ENCODE measurements at places on chromosomes 2 and 18.

DNA sequence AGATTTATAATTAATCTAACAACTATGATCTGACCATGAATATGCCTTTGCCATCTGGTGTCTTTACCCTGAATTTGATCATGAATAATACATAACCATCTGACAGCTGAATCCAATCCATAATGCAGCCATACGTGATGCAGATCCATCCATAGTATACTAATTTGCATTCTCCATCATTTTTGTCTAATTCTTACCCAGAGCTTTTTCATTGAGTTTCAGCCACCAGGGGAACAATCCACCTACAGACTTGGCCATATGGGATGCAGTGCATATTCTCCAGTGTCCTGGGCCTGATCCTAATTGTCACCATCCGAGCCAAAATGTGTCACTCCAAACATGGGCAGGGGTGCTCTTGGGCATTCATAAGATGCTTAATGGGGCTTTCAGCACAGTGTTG lies 227.2 kb upstream of the CRIM1 start:
- no peak for DNase-seq

GRCh38 chr2:223585666-223586065 lies 16.5 kb downstream of the SCG2 start:
- DNase-seq, result no peak

- DNase-seq, result no peak
These were observed 21.7 kb upstream of the PHLPP1 start for GRCh38 chr18:62693659-62694058.

DNA sequence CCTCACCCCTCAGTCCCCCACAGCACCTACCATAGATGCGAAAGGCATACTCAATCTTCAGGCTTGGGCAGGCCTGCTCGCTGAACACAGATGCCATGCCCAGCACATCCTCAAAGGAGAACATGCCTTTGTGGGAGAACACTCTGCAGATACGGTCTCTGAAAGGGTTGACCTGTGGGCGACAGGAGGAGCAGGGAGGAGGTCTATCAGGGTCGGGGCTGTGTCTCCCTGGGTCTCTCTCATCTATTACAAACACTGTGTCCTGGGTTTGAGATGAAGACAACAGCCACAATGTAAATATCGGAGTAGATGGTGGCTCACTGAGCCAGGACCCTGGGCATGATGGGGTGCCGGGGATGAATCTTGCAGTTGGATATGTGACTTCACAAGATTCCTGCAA lies 46.0 kb downstream of the CIB4 start:
- no peak for DNase-seq

DNA sequence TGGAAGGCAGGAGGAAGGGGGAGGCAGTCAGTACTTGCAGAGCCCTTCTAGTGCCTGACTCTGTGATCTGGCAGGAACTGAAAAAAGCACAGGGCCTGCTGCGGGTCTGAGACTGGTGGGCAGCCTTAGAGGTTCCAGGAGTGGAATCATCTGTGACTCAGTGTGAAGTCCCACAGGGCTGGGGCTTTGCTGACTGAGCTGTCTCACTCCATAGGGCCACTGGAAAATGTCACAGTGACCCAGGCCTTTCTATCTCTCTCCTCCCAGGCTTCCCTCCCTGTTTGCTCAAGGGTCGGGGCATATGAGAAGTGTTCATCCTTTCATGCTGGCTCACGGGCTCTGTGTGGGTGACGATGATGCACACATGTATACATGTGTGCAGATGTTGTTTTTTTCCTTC lies 47.1 kb upstream of the ZFP36L2 start:
- no peak for DNase-seq

Data from C1 segment of cervical spinal cord (tissue), 14 donors.